ENCODE measurements at places on chromosomes 7 and 10.

GRCh38 chr7:141073641-141074161 lies at the start of gene TMEM178B:
TMEM178B (plus strand) TSS chr7:141074064.
- peak within 1 kb of the TSS; percentile 56 for H3K4me3 ChIP-seq
- DNase-seq, result no peak
- peaks cover 43% of the 10 kb centered on the region for H3K27me3 ChIP-seq
- no peaks in the 10 kb centered on the region for H3K36me3 ChIP-seq
- H3K4me1 ChIP-seq, result peaks cover 35% of the 10 kb centered on the region

- H3K27ac ChIP-seq, result no peak overlapping the region
- H3K4me1 ChIP-seq, result no peaks in the 10 kb centered on the region
- no peak for DNase-seq
- H3K27me3 ChIP-seq, result no peaks in the 10 kb centered on the region
- H3K4me3 ChIP-seq, result no peak overlapping the region
- no peaks in the 10 kb centered on the region for H3K36me3 ChIP-seq
Measured at GRCh38 chr10:33481184-33481583, 146.7 kb upstream of the NRP1 start.

DNA sequence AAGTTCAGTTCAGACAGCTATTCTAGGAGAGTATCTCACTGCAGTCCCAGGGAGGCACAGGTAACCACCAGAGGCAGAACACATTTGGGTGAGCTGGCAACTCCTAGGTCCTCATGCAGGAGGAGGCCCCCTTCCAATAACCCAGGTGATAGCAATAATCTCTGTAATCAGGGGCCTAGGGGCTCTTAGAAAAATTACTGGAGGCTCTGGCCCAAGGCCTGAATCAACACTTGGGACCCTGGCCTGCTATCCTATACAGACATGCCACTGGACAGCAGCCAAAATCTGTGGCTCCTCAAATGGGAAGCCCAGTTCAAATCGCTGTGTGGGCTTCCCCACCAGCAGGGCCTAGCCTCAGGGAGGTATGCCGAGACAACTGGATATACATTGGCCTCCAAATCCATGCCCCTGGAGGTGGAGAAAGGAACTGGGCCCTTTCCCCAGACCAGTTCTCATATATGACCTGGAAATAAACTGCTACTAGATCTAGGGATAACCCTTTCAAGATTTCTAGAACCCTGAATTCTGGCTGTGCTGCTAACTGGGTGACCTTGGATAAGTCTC lies 1.6 kb downstream of the AVPI1 start:
- no peaks in the 10 kb centered on the region for H3K36me3 ChIP-seq
- peaks cover 35% of the 10 kb centered on the region for H3K4me1 ChIP-seq
- no peak for DNase-seq
- no peaks in the 10 kb centered on the region for H3K27me3 ChIP-seq
- no peak overlapping the region for H3K4me3 ChIP-seq
- H3K27ac ChIP-seq, result no peak overlapping the region

- no peak overlapping the region for H3K4me3 ChIP-seq
- no peaks in the 10 kb centered on the region for H3K27me3 ChIP-seq
- H3K27ac ChIP-seq, result no peak overlapping the region
- H3K36me3 ChIP-seq, result peaks cover 91% of the 10 kb centered on the region
Measured at GRCh38 chr7:155743177-155743576, 69.1 kb downstream of the SHH start.
